ENCODE measurements at places on chromosomes 7 and 10.

- DNase-seq: no peak
Observed at GRCh38 chr7:128790315-128791041, 1.3 kb upstream of the CCDC136 start.

DNA sequence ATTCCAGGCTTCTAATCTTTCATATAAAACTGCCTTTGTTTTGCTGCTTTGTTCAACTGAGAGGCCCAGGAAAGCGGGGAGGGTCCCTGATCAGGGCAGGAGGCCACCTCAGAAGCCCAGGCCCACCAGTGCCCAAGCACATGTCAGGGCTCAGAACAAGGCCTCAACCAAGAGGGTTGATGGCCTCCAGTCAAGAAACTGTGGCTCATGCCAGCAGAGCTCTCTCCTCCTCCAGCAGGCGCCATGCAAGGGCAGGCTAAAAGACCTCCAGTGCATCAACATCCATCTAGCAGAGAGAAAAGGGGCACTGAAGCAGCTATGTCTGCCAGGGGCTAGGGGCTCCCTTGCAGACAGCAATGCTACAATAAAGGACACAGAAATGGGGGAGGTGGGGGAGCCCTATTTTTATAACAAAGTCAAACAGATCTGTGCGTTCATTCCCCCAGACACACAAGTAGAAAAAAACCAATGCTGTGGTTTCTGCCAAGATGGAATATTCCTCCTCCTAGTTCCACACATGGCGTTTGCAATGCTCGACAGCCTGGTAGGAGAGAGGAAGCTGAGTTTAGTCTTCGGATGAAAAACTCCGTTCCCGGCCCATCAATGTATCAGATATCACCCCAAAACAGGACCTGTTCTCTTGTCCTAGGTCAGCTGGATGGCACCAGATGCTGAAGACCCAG lies 34.0 kb downstream of the PSAP start:
- no peak for DNase-seq

GRCh38 chr10:99429517-99430095 lies 818 bp downstream of the GOT1 start:
- DNase-seq: no peak

DNA sequence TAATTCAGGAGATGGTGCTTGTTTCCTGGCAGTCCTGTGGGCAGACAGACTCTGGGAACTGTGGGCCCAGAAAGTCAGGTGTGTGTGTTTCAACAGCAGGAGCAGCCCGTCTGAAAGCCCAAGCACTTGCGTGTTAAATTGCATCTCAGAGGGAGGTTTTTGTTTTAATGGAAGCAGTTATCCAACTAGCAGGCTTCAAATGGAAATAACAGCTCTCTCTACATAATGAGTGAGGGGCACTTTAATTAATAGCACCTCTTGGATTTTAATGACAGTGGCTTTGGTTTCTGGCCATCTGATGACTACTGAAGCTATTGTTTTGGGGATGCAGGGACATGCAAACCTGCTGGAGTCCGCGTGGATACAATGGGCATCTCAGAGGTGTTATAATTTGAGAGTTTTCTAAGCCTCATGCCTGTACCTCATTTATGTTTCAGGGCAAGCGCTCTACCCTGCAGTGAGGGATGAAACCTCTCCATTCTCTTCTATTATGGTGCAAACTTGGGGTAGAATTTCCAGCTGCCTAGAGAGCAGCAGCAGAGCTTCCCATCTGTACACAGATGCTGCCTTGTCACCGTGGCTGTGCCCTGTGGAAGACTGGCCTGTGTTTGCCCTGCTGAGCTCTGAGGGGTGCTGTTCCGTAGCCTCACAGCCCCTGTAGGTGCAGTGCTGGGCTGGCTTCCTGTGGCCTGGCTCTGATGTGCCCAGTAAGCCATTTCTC lies 206.6 kb upstream of the GPR26 start:
- no peak for DNase-seq

DNA sequence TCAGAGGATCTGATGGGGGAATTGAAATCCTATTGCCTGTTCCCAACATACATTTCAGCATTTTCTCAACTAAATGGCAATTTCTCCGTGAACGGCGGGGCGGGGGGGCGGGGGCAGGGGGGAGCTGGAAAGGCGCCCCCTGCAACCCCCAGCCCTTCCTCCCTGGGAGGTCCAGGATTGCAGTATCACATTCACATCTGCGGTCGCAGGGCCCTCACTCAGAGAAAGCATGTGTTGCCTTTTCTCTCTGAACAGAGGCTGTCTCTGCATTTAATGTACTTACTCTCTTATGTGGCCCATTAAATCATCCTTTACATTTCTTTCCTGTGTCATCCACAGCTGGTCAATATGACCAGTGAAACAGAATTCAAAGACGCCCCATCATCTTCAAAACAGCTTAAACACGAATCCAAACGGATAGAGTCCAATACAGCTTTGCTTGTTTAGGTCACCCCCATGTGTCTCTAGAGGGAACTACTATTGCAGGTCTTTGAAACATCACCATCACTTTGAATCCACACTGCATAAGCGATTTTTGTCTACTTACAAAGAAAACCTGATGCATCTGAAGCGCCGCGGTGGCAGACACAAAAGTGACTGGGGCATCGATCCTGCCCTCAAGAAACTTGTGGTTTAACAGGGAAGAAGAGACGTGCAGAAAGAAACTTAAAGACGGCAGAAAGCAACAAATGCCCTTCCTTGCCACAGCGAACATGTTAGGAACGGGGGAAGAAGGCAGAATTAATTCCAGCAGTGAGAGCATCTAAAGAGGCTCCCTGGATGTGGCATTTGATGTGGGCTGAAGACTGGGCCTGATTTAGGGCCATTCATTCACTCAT lies 17.0 kb upstream of the ECHDC3 start:
- peak; percentile 17 for DNase-seq

DNA sequence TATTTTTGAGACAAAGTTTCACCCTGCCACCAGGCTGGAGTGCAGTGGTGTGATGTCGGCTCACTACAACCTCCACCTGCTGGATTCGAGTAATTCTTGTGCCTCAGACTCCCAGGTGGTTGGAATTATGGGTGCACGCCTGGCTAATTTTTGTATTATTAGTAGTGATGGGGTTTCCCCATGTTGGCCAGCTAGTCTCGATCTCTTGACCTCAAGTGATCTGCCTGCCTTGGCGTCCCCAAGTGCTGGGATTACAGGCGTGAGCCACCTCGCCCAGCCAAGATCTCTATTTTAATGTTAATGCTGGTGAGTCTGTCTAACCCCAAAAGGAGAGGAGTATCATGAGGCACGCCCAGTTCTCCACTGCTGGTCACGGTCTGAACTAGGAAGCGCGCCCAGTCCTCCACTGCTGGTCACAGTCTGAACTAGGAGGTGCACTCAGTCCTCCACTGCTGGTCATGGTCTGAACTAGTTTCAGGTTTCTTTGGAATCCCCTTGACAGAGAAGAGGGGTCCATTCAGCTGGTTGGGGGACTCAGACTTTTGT lies 5.6 kb upstream of the LRRC27 start:
- no peak for DNase-seq

- DNase-seq: no peak
Observed at GRCh38 chr7:66169616-66170015, 35.5 kb upstream of the TPST1 start.

GRCh38 chr10:63114031-63114814 lies 18.9 kb upstream of the NRBF2 start:
- no peak for DNase-seq

GRCh38 chr7:140326116-140326928 lies 72.0 kb downstream of the SLC37A3 start:
- DNase-seq: peak; percentile 48

GRCh38 chr7:151306374-151306773 lies 35.2 kb upstream of the NUB1 start:
- DNase-seq: no peak

DNA sequence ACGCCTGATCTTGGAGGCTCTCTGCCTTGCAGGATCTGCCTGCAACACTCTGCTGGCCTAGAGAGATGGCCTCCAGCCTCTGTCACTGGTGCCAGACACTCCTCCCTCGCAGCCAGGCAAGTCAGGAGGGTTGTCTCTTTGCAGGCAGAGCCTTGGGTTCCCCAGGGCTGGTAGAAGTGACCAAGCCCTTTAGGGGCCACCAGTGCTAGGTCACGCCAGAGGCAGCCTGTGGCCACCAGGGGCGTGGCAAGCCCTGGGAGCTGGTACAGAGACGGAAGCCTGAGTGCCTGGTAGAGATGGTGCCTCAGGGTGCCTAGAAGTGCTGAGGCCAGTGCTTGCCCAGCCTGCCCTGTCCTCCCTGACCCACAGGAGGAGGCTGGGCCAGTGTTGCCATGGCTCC lies 9.1 kb downstream of the ADCYAP1R1 start:
- DNase-seq: no peak

DNA sequence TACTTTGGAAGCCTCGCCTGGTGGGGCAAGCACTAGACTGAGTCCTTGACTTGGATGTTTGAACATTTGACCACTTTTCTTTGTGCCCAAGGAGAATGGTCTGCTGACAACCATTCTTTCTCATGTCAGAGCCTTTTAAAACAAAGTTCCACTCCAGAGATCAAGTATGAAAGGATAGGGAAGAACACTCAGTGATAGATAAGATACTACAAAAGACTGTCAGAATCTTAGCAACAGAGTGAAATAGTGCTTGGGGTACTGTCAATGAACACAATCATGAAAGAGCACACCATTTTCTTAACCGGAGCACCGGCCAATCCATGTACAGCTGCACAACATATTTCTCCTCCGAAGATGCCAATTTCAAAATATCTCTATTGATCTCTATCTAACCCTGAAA lies 82.8 kb upstream of the ADO start:
- no peak for DNase-seq

Data from NCI-H1694 (cell line).